ENCODE measurements at places on chromosomes 1 and 21.

DNA sequence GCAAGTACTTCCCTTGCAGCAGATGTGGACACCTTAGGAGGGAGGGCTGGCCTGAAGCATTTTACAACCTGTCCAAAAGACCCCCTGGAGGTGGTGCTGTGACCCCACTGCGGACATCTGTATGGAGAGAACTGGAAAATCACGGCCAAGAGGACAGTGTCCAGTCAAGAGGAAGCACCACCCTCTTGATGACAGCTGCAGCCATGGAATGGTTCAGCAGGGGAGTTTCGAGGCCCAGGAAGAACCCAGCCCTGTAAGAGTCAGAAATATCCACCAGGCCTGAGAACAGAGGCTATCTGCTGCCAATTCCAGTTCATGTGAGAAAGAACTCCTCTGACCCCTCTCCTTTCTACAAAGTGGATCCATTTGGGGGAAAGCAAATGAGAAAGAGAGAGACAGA is 126.8 kb downstream of the PLXNA2 start:
- DNase-seq, result no peak

DNA sequence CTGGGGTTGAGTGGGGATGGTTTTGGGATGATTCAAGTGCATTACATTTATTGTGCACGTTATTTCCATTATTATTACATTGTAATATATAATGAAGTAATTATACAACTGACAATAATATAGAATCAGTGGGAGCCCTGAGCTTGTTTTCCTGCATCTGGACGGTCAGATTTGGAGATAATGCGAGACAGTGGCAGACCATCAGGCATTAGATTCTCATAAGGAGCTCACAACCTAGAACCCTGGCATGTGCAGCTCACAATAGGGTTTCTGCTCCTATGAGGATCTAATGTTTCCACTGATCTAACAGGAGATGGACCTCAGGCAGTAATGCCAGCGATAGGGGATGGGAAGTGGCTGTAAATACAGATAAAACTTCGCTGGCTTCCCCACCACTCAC is 77.9 kb upstream of the LRRC53 start:
- DNase-seq, result no peak

GRCh38 chr1:65734979-65735378 is 57.7 kb upstream of the PDE4B start:
- peak; percentile 22 for DNase-seq

DNA sequence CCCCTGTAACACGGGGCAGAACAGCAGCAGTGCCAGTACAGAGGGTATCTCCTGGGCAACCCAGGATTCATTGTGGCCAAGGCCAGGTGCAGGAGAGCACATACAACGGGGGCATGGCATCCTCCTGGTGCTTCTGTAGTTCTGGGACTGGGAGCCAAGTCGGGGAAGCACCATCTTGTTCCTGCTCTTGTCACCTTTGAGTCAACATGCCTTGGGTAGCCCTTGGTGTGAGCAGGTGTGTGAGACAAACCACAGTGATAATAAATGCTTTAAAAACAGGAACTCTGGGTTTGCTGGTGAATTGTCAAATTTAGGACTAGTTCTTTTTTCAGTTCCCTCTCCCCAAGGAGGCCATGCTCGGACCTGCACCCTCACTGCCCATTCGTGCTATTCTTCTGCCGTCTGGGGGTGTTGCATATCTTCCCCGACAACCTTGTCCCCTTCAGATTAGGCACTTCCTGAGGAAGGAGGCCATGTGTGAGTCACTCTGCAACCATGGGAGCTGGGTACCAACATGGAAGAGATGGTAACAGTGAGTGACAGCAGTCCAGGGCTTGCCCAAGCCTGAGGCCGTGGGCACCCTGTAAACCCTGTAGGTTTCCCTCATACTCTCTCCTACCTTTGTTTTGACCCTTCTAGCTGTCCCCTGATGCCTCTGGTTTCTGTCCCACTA is 150.2 kb downstream of the GRIK3 start:
- DNase-seq, result no peak

GRCh38 chr1:2134266-2134620 is 60.3 kb downstream of the FAAP20 start:
- DNase-seq, result no peak

DNA sequence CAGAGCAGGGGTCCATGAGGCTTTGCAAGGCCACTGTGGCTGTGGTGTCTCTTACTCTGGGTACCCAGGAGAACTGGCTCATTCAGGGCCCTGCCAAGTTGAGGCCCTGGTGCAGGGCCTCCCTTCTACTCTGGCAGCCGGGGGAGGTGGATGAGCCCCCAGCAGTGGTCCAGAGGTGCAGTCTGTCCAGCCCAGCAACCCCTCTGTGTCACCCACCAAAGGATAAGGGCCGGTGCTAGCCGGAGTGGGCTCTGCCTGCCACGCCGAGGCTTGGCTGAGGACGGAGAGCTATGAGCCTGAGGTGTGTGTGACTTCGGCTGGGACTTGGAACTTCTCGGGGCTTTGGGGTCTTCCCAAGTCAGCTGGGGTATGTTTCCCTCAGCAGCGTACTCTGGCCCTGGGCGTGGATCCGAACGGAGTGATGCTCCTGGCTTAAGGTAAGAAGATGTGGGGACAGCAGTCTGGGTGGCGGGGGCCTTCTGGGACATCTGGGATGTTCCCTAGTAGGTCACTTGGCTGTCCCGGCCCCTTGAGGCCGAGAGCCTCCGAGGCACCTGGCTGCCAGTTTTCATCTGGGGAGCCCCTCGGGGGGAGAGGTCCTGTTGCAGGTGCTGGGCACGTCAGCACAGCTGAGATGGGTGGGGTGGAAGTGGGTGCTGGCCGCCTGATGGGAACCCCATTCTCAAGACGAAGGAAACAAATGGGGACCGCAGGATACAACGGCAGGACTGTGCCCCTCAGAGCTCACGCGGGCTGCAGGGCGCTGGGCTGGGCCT is 25.9 kb downstream of the RUNX3 start:
- DNase-seq, result no peak

DNA sequence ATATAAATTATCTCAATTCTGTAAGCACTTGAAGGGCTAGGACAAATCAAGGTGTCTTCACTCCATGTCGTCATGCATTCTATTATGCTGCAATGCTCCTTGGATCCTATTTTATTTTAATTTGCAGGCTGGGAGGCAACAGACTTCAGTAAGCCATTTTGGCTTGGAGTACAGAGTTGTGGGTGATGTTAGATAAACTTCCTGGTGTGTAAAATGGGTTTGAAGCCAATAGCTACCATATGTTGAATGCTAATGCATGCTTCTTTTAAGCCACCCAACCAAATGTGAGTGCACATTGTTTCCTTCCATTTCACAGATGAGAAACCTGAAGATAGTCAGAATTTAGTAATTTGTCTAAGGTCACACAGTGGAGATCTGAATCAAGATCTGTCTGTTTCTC is 482.8 kb downstream of the DISC1 start:
- no peak for DNase-seq

- no peak for DNase-seq
Measured at GRCh38 chr1:3771108-3772026, 1.2 kb upstream of the SMIM1 start.

GRCh38 chr1:31749785-31750735 is 14.1 kb downstream of the ADGRB2 start:
- no peak for DNase-seq

DNA sequence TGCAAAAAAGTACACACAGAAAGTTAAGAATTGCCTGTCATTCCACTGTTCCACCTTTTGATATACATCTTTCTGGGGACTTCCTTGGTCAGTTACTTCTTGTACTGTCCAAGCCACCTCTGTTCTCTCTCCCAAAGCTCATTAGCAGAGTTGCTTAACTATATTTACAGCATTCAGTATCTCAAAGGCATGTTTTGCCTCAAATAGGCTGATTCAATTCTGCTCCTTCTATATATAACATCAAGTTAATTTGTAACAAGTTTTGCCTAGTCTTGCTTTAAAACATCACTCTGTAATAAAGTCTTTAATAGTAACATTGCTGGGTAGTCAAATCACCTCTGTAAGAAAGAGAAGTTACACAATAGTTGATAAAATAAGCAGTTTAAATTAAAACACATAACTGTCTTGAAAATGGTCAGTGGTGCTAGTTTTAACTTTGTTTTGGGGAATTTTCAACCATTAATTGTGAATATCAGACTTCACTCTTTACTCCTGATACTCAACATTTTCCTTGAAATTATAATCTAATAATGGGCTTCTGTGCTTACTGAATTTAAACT is 35.7 kb downstream of the EDARADD start:
- no peak for DNase-seq

DNA sequence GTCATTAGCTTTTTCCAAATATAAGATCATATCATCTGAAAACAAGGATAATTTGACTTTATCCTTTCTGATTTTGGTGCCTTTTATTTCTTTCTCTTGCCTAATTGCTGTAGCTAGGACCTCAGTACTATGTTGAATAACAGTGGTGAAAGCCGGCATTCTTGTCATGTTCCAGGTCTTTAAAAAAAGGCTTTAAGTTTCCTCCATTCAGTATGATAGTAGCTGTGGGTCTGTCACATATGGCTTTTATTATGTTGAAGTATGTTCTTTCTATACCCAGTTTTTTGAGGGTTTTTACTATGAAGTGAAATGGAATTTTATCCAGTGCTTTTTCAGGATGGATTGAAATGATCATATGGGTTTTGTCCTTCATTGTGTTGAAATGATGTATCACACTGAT is 115.8 kb downstream of the DUSP10 start:
- no peak for DNase-seq

- DNase-seq, result no peak
Measured at GRCh38 chr1:234716908-234717375, 107.0 kb upstream of the IRF2BP2 start.

DNA sequence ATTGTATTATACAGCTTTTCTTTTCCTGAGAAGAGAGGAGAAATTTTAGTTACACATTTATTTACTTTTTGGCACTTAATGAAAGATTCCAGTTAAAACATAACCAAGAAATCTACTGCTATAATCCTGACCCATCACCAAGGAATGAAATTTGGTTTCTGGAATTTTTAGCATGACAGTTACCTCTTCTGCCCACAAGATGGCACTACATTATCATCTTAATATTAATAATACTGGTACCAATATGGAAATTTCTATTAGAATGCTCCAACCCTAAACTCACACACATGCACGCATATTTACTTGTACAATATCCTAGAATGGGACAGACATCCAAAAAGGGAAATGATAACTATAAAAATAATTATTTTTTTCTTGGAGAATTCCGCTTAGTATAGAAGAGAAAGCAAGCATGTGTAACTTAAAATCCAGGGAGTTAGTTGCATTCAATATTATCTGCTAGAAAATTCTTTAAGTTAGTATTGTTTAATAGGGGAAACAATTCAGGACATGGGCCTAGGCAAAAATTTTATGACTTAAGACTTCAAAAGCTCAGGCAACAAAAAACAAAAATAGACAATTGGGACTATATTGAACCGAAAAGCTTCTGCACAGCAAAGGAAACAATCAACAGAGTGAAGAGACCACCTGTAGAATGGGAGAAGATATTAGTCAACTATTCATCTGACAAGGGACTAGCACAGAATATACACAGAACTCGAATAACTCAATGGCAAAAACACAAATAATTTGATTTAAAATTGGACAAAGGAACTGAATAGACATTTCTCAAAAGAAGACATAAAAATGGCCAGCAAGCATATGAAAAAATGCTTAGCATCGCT is 37.4 kb downstream of the MAP3K21 start:
- peak; percentile 9 for DNase-seq

DNA sequence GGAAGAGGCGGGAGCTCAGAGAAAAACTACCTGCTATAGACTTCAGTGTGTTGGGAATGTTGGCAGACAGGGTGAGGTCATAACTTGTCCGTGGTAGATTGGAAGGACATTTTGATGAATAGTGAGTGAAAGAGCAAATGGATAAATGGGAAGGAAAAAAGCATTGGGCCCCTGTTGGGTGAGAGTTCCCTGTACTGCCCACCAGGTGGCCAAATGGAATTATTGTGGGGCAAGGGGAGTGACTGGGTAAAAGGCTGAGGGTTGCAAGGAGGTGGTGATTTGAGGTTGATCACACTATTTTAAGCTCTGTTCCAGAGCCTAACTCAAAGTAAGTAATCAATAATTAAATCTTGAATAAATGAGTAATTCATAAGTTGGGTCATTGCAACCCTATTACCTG is 60.4 kb downstream of the MRPS6 start:
- DNase-seq, result no peak

DNA sequence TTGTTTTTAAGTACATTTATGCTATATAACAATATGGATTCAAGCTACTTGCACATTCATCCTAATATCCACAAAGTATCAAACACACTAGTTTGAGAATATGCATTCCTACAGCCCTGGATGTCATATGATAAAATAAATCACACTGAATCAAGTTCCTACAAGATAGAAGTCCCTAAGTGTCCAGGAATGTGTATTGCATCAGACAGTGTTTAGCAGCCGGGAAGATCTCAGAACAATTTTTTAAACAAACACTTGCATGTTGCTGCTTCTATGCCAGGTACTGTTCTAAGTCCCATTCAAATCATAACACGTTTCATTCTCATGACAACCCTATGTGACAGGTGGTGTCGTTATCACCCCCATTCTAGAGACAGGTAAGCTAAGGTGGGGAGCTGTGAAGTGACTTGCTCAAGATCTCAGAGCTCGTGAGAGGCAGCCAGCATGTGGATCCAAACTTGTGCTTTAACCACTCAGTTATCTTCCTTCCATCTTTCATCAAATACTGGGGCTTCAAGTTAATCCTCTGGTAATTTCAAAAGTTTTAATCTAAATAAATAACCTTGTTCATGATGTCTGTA is 68.3 kb upstream of the KIF26B start:
- DNase-seq, result peak; percentile 27

GRCh38 chr1:53317646-53318539 is 10.0 kb downstream of the LRP8 start:
- no peak for DNase-seq

DNA sequence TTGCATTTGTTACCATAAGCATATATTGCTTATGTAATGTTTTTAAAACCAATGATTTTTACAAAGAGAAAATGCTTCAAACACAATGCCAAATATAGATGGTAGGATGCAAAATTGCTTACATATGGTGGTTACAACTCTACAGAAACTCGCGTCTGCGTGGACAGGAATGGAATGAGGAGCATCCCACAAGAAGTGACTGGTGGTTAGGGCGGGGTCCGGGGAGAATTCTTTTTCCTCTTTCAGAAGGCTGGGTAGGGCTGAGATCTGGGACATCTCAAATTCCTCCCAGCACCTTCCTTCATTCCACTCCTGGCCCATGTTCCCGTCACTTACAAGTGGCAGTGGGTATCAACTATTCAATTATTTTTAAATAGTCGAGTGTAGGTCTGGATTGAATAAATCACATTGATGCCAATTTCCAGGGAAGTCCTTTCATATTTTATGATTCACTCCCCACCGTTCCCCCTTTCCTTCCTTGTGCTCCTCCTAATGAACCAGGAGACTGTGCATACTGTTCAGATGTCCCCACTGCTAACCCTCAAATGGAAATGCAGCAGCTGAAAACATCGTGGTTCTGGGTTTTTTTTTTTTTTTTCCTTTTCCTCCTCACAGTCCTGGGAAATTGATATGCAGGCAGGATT is 174.5 kb upstream of the POU3F1 start:
- peak; percentile 76 for DNase-seq

DNA sequence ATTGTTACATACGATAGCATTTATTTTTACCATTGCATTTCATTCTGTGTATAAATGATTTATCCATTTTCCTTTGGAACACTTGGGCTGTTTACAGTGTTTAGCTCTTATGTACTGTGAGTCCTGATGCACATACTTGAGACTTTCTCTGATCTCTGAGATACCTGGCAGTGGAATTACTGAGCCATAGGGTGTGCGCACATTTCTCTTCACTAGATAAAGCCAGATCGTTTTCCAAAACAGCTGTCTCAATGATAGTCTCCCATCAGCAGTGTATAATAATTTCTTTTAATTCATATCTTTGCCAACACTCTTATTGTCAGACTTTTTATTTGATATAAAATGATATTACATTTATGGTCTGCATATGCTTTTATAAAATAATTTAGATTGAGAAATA is 66.2 kb downstream of the VPS13D start:
- no peak for DNase-seq

- DNase-seq, result no peak
Measured at GRCh38 chr1:24562625-24563024, 6.7 kb downstream of the NCMAP start.

Measured in hepatic stellate cell (primary cell).